ENCODE measurements at places on chromosomes 1 and 21. TPM values are rescaled to one million over a fixed set of nuclear protein-coding genes. Genes with fewer than 3 reads are reported as not detected.

Gene SRSF11
- 196 TPM for total RNA-seq

Gene KCNQ4
- total RNA-seq: 0.44 TPM

Gene SYT14
- not detected for total RNA-seq

Gene SLFNL1
- total RNA-seq: 0.12 TPM

Gene CNN3
- 3.5 TPM for total RNA-seq

Gene F13B
- not detected for total RNA-seq

Gene TNN
- total RNA-seq: not detected

Gene RNU1-1
- total RNA-seq: 3,744 TPM

Gene SERTAD4
- total RNA-seq: not detected

Gene OR2G6
- total RNA-seq: not detected

Gene CYP4Z1
- total RNA-seq: not detected

Gene HES5
- not detected for total RNA-seq

Gene PODN
- total RNA-seq: not detected

Gene GBP4
- 69.7 TPM for total RNA-seq

Gene EPS8L3
- total RNA-seq: not detected

Gene LCE2C
- total RNA-seq: not detected

Gene DIO1
- total RNA-seq: not detected

Gene SELENBP1
- total RNA-seq: not detected

Gene DISP1
- 2.0 TPM for total RNA-seq

Gene CDCA8
- 97.3 TPM for total RNA-seq

Gene BLZF1
- total RNA-seq: 43.4 TPM

Gene DDX20
- total RNA-seq: 14.1 TPM

Gene MX2
- 65.1 TPM for total RNA-seq

Gene TRIM17
- total RNA-seq: 2.6 TPM

Gene IGFN1
- not detected for total RNA-seq

Gene ARL8A
- total RNA-seq: 68.9 TPM

Gene TSPAN2
- total RNA-seq: 2.3 TPM

Gene RSPH1
- total RNA-seq: not detected

Gene CLCA4
- not detected for total RNA-seq

Gene COG2
- 35.8 TPM for total RNA-seq

Gene PLEKHA6
- 0.29 TPM for total RNA-seq

Gene OR10J1
- total RNA-seq: not detected

Gene ZNF644
- 49.6 TPM for total RNA-seq

Gene PRKCZ
- 12.8 TPM for total RNA-seq

Gene TFF1
- not detected for total RNA-seq

Gene AK4
- 60.5 TPM for total RNA-seq

Gene VANGL2
- total RNA-seq: not detected

Gene SPATA45
- total RNA-seq: not detected

Gene LRRIQ3
- total RNA-seq: 1.4 TPM

Gene PPM1J
- total RNA-seq: 0.26 TPM

Gene S100A2
- total RNA-seq: 0.50 TPM

Gene RIMKLA
- total RNA-seq: 1.5 TPM

Gene RRP1
- 45.2 TPM for total RNA-seq

Gene OPTC
- total RNA-seq: not detected

Gene KLF17
- total RNA-seq: not detected

Gene ITLN2
- total RNA-seq: not detected

Gene SLC44A5
- total RNA-seq: 0.40 TPM

Gene CHODL
- 0.32 TPM for total RNA-seq

Gene AGMAT
- total RNA-seq: 12.4 TPM

Gene FCGR3B
- not detected for total RNA-seq

Gene OSBPL9
- 48.5 TPM for total RNA-seq

Gene KRTAP19-3
- not detected for total RNA-seq

Gene ECE1
- total RNA-seq: 87.5 TPM

Gene HNRNPU
- 410 TPM for total RNA-seq
